Neural progenitor cell (in vitro differentiated cells): ENCODE measurements at places on chromosomes 5 and 9.
A peak's percentile ranks its signal among the peaks of the same experiment; 100 is the strongest.

GRCh38 chr5:64869419-64869818, 100.7 kb downstream of the CWC27 start:
- DNase-seq = peak; percentile 59
- no peaks in the 10 kb centered on the region for H3K27me3 ChIP-seq
- H3K4me1 ChIP-seq = peaks cover 18% of the 10 kb centered on the region
- H3K27ac ChIP-seq = peak overlapping the region; percentile 81
- no peaks in the 10 kb centered on the region for H3K36me3 ChIP-seq

DNA sequence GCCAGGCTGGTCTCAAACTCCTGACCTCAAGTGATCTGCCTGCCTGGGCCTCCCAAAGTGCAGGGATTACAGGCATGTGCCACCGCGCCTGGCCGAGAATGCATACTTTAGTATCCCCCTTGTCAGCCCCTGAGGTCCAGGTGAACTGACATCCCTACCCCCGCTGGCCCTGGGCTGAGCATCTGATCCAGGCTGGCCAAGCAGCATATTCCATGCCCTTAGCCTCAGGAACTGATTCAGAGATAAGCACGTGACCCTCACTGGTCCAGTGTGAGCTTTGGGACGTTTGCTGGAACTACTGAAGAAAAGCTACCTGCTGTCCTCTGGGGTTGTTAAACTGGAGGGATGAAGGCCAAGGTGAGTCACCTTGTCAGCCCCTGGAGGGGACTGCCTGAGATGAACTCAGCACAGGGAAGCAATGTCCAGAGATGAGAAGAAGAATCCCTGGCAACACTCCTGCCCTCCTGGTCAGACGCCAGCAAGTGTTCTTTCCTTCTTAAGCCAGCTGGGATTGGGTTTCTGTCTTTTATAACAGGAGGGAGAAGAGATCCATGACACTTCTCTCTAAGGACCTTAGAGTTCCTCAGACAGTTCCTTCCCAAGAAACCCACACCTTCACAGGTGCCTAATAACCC, 59.1 kb upstream of the FBXW11 start:
- H3K27ac ChIP-seq = no peak overlapping the region
- H3K4me1 ChIP-seq = peaks cover 17% of the 10 kb centered on the region
- no peaks in the 10 kb centered on the region for H3K27me3 ChIP-seq
- DNase-seq = no peak

GRCh38 chr9:72588336-72588735, 66.9 kb downstream of the TMC1 start:
- no peaks in the 10 kb centered on the region for H3K36me3 ChIP-seq
- no peak for DNase-seq
- H3K27ac ChIP-seq = no peak overlapping the region
- H3K27me3 ChIP-seq = no peaks in the 10 kb centered on the region
- H3K4me3 ChIP-seq = no peak overlapping the region

DNA sequence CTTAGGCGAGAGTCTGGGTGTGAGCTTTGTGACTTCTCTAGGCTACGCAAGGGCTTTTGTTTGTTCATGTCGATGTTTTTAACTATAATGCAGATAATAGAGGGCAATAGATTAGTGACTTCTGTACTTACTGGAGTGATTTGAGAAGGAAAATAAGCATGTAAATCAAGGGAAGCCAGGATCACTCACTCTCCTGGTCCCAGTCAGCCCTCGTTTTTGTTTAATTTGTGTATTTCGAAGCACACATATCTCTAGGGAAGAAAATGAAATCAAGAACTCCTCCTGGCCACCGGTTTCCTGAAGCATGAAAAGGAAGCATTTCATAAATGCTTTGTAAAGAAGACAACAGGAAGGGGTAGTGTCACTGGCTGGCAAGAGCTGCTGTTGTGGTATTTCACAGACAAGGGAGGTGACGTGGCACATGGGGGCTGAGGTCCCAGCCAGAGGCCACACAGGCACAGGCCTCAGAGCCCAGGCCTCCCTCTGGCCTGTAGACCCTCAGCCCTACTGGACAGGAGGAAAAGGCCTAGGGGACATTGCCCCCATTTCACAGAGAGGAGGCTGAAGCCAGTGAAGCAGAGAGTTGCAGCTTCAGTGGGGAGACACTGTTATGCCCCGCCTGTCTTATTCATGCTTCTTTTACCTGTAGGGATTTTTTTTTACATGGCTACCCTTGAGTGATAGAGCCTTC, 34.1 kb downstream of the IRF1 start:
- peaks cover 8% of the 10 kb centered on the region for H3K4me1 ChIP-seq
- DNase-seq = no peak
- no peak overlapping the region for H3K27ac ChIP-seq
- H3K4me3 ChIP-seq = no peak overlapping the region
- H3K27me3 ChIP-seq = no peaks in the 10 kb centered on the region
- no peaks in the 10 kb centered on the region for H3K36me3 ChIP-seq

DNA sequence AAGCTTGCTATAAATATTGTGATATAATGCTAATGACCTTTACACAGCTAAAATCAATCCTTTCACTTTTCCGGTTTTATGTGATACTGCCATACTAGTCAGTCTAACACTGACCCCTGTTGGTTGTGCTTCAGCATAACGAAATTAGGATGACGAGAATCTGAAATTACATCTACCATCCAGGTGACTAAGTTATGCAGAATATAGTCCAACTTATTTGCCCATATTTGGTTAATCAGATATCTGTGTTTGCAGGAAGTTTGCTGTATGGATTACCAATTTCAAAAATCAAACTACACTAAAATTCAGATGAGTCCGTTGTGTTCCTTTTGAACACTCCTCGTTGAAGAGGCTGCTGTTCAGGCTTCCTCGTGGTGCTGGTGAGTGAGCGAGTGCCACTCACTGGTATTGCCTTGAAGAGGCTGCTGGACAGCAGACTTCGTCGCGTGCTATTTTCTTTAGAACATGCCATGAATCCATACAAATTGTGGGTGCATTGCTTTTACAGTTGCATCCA, 32.5 kb downstream of the TENT4A start:
- no peak overlapping the region for H3K4me3 ChIP-seq
- H3K4me1 ChIP-seq = no peaks in the 10 kb centered on the region
- no peaks in the 10 kb centered on the region for H3K36me3 ChIP-seq

DNA sequence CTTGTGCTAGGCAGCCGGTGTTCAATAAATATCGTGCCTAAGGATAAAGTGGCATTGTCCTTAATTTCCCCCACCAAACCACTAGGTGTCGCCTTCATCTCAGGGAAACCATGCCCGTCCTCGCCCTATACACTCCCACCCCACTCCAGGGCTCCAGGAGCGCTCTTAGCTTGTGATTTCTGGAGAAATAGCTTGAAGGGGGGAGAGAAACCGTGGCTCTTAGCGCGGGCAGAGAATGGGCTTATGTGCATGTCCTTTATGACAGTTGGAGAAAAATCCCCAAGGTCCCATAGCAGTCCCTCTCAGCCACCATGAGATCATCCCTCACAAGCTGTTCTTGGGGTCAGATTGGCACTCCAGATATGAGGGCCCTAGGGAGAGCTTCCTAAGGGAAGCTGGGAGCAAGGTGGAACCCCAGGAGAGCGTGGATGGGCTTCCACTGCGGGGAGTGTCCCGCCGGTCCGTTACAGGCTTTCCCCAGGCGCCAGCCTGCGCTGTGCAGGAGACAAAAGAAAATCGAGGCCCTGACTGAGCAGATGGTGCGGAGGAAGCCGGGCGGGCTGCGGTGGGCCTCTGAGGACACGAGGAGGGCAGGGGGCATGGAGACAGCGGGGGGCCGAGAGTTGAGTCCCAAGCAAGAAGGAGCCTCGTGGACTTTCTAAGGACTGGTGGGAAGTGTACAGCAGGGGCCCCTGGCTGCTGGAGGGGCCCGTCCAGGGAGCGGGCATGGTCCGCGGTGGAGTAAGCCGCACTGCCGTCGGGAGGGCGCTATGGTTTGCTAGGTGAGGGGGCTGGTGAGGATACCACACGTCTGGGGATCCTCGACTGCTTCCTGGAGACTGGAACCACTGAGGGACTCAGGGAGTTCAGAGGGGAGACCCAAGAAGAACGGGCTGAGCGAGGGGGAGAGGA, 750 bp upstream of the NPR2 start:
- H3K36me3 ChIP-seq = no peaks in the 10 kb centered on the region
- H3K27ac ChIP-seq = no peak overlapping the region
- DNase-seq = peak; percentile 87
- H3K4me3 ChIP-seq = peak overlapping the region; percentile 51

DNA sequence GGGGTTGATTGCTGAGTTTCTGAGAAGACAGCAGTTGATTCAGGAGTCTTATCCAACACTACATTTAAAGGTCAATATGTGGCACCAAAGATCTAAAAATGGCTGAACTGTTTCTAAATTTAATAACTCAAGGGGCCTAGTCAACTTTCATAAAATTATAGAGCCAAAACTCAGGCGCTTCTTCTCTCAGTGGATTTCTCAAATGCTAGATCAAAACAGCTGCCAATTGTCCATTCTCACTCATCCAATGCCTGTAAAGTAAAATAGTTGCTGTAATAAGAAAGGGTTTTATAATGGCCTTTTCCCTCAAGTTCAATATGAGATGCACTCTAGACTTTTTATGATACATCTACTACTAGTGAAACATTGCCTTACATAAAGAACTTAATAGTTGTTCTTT, 26.5 kb downstream of the ADAMTSL1 start:
- no peak for DNase-seq
- H3K27ac ChIP-seq = no peak overlapping the region
- H3K36me3 ChIP-seq = no peaks in the 10 kb centered on the region
- H3K27me3 ChIP-seq = no peaks in the 10 kb centered on the region
- H3K4me3 ChIP-seq = no peak overlapping the region

DNA sequence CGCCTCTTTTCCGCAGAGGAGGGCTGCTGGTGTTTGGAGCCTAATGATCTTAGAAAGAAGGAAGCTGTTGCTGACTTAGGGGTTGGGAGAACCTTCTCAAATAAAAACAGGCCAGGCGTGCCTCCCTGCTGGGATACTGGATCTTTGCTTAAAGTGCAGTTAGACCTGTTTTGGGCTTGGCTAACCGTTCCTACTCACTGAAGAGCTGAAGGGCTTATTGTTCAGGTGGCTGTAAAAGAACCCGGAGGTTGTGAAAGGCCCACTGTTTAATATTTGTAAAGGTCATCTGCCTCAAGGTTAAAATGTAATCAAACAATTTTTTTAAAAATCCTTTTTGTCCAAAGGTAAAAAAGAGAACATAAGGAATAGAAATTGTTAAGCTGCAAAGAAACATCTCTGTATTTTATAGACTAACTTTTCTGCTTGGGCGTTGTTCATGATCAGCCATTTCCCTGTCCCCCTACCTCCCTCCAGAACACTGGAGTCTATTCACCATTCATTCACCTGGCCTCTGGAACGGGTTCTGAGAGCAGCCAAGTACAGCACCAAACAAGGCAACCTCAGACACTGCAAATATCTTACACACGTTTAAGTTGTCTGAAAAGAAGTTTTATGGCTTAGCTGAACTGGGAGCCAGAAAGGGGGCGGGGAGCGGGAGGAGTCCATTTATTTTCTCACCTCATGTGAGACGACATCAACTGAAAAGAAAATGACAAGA, 18.6 kb upstream of the MTMR12 start:
- DNase-seq = no peak
- H3K27me3 ChIP-seq = no peaks in the 10 kb centered on the region
- H3K4me3 ChIP-seq = no peak overlapping the region
- no peak overlapping the region for H3K27ac ChIP-seq

DNA sequence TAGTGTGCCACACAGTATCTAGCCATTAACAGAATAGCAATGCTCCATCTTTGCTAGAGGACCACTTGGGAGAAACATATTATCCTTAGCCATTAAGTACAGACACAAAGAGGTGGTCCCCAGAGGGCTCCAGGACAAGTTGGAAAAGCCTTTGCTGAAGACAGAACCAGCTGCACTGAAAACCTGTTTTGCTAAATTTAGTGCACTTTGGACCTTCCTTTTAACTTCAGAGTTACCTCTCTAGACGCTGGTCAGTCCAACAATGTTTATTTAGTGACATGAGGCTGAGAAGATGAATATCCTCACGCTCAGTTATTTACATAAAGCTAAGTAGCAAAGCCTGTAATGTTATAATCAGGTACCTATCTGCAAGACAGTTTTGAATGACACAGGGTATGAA, 265.0 kb upstream of the ZNF608 start:
- no peak overlapping the region for H3K4me3 ChIP-seq
- H3K27ac ChIP-seq = no peak overlapping the region
- no peak for DNase-seq
- H3K4me1 ChIP-seq = peaks cover 21% of the 10 kb centered on the region
- H3K36me3 ChIP-seq = no peaks in the 10 kb centered on the region
